Mesendoderm (in vitro differentiated cells): ENCODE measurements at places on chromosomes 5 and 9.

DNA sequence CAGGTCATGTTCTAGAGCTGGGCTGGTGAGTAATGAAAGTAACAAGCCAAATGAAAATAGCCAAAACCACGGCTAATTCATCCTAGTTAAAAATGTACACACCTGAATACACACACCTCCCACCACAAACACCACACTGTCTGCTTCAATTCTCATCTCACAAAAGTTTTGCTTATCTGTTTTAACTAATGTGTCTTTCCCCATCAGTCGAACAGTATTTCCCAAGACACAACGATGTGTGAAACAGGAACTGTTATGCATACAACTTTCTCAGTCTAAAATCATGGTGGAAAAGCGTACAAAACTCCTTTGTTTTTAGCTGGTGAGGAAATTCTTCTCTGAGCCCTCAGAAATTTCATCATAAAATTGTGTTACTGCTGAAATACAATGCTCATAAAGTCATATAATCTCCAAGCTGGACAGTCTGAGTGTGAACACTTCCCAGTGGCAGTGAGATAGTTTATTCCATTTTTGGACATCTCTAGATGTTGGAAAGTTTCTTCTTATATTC, 242.4 kb downstream of the EFNA5 start:
- no peak overlapping the region for H3K27ac ChIP-seq
- H3K4me3 ChIP-seq, result no peak overlapping the region
- no peaks in the 10 kb centered on the region for H3K4me1 ChIP-seq
- H3K36me3 ChIP-seq, result no peaks in the 10 kb centered on the region
- H3K27me3 ChIP-seq, result no peaks in the 10 kb centered on the region
- no peak for DNase-seq

DNA sequence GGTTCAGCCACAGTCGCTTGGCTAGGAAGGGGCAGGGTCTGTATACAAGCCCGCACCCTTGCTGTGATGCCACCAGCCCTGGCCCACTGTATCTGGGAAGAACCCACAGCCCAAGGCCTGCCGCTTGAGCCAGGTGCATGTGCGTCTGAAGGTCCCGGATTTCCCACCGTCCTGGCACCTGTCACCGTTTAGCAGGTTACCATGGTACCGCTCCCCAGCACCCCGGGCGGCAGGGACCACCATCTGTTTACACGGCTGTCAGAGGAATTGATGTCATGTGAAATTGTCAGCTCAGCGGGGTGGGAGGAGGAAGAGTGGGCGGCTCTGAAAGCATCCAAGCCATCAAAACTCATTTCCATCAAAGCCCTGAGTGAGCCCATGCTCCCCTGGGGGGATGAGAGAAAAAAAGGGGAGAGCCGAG, 92.7 kb downstream of the HRH2 start:
- H3K4me1 ChIP-seq, result no peaks in the 10 kb centered on the region
- H3K4me3 ChIP-seq, result no peak overlapping the region
- no peaks in the 10 kb centered on the region for H3K27me3 ChIP-seq
- H3K27ac ChIP-seq, result no peak overlapping the region
- no peaks in the 10 kb centered on the region for H3K36me3 ChIP-seq

DNA sequence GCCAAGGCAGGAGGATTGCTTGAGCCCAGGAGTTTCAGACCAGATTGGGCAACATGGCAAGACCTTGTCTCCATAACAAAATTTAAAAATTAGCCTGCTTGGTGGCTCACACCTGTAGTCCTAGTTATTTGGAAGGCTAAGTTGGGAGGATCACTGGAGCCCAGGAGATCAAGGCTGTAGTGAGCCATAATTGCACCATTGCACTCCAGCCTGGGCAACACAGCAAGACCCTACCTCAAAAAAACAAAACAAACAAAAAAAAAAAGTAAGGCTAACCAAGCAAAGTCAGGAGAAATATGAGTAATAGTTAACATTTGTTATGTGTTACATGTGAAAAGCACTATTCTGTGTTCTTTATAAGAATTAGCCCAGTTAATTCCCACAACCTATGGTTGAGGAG, 74.7 kb downstream of the FOXB2 start:
- no peak overlapping the region for H3K27ac ChIP-seq
- DNase-seq, result no peak
- H3K4me3 ChIP-seq, result no peak overlapping the region
- no peaks in the 10 kb centered on the region for H3K4me1 ChIP-seq
- no peaks in the 10 kb centered on the region for H3K36me3 ChIP-seq
- H3K27me3 ChIP-seq, result no peaks in the 10 kb centered on the region

DNA sequence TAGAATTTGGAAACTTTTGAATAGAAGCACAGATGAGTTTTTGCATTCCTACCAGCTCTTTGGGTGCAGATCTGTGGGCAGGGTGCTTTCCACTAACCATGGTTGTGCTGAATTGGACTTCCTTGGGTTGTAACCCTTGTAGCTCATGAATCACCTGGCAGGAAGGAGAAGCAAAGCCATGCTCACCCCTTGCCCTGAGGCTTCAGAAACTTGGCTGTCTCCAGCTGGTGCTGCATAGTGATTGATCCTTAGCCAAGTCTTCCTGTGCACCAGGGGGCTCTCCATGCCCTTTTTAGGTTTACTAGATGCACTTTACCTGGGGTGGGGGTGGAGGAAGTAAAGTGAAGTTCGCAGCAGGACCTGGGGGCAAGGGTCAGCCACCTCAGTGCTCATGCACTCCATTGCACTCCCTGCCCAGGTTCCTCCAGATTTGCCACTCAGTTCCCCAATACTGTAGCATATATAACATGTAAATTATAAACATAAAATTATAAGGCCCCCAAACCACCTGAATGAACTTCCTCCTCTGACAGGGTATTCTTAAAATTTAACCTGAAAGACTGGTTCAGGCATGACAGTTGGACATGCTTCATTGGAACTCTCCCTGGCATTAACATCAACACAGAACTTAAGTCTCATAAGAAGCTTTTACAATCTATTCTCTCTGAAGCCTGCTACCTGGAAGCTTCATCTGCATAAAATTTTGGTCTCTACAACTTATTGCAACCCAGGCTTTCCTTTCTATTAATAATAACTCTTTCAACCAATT, 25.8 kb upstream of the IFNA14 start:
- peak; percentile 14 for DNase-seq
- H3K4me1 ChIP-seq, result no peaks in the 10 kb centered on the region
- peaks cover 24% of the 10 kb centered on the region for H3K27me3 ChIP-seq
- H3K36me3 ChIP-seq, result no peaks in the 10 kb centered on the region
- no peak overlapping the region for H3K4me3 ChIP-seq

DNA sequence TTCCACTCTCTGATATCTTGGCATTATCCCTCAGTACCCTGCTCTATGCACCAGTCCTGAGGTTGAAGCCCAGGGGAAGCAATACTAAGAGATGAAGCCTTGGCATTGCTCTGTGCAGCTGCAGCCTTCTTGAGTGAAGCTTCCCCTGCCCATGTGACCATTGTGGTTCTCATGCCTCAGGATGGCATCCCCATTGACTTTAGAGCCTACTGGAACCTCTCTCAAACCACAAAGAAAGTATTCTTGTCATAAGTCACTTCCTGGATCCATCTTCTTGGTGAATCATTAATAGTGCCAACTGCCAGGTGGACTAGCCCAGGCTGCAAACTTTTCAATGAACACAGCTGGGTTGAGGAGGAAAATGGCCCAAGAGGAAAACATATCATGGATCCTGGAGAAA, 283.9 kb upstream of the RFX3 start:
- peaks cover 5% of the 10 kb centered on the region for H3K4me1 ChIP-seq
- no peaks in the 10 kb centered on the region for H3K27me3 ChIP-seq
- H3K36me3 ChIP-seq, result no peaks in the 10 kb centered on the region
- H3K4me3 ChIP-seq, result no peak overlapping the region

- peaks cover 7% of the 10 kb centered on the region for H3K4me1 ChIP-seq
- H3K27me3 ChIP-seq, result no peaks in the 10 kb centered on the region
- no peak overlapping the region for H3K4me3 ChIP-seq
Measured at GRCh38 chr9:98367371-98367900, 112.0 kb upstream of the TBC1D2 start.

GRCh38 chr5:137516251-137516797, 17.2 kb upstream of the SPOCK1 start:
- H3K4me3 ChIP-seq, result no peak overlapping the region
- H3K36me3 ChIP-seq, result no peaks in the 10 kb centered on the region
- DNase-seq, result peak; percentile 25
- no peak overlapping the region for H3K27ac ChIP-seq

DNA sequence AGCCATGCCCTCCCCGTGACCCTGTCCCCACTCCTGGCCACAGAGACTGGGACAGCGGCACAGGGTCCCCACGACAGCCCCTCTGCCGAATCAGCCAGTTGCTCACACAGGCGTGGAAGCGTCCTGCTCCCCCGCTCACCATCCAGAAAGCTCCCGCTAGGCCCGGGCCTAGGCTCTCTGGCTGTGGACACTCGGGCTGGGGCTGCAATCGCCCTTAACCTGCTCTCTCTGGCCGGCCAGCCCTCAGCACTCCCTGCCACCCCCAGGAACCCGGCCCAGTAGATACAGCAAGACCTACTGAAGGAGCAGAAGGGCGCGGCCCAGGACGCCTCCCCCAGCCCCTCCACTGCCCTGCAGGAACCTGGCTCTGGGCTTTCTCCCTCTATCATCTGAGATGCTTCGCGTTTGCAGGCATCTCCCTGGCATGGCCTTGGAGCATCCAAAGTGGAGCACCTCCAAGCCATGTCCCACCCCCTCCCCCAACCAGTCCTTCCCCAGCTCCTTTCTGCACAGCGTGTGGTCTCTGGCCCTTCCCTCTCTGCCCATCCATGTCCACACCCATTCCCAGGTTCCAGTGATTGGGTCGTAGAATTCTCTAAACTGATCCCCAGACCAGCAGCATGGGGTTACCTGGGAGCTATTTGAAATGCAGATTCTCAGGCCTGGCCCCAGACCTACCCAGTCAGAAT, 113.7 kb upstream of the LMX1B start:
- DNase-seq, result peak; percentile 48
- no peaks in the 10 kb centered on the region for H3K36me3 ChIP-seq
- no peaks in the 10 kb centered on the region for H3K27me3 ChIP-seq
- peak overlapping the region; percentile 29 for H3K4me3 ChIP-seq
- no peaks in the 10 kb centered on the region for H3K4me1 ChIP-seq

- H3K27ac ChIP-seq, result no peak overlapping the region
- H3K36me3 ChIP-seq, result no peaks in the 10 kb centered on the region
- peak; percentile 82 for DNase-seq
- H3K27me3 ChIP-seq, result no peaks in the 10 kb centered on the region
- peaks cover 3% of the 10 kb centered on the region for H3K4me1 ChIP-seq
- no peak overlapping the region for H3K4me3 ChIP-seq
Measured at GRCh38 chr5:98679963-98680362, 93.5 kb upstream of the RGMB start.

GRCh38 chr9:125146247-125146646, 2.9 kb upstream of the SCAI start:
- no peak overlapping the region for H3K27ac ChIP-seq
- H3K27me3 ChIP-seq, result no peaks in the 10 kb centered on the region
- H3K4me1 ChIP-seq, result peaks cover 2% of the 10 kb centered on the region
- H3K36me3 ChIP-seq, result peaks cover 10% of the 10 kb centered on the region
- H3K4me3 ChIP-seq, result no peak overlapping the region
- no peak for DNase-seq

GRCh38 chr5:18736051-18736398, 1101.8 kb downstream of the TAF11L14 start:
- no peak overlapping the region for H3K27ac ChIP-seq
- H3K4me1 ChIP-seq, result no peaks in the 10 kb centered on the region
- no peaks in the 10 kb centered on the region for H3K36me3 ChIP-seq

- H3K27me3 ChIP-seq, result no peaks in the 10 kb centered on the region
- no peak overlapping the region for H3K27ac ChIP-seq
- H3K36me3 ChIP-seq, result no peaks in the 10 kb centered on the region
- H3K4me1 ChIP-seq, result peaks cover 3% of the 10 kb centered on the region
- DNase-seq, result peak; percentile 32
Measured at GRCh38 chr5:15354021-15354420, 146.0 kb upstream of the FBXL7 start.

DNA sequence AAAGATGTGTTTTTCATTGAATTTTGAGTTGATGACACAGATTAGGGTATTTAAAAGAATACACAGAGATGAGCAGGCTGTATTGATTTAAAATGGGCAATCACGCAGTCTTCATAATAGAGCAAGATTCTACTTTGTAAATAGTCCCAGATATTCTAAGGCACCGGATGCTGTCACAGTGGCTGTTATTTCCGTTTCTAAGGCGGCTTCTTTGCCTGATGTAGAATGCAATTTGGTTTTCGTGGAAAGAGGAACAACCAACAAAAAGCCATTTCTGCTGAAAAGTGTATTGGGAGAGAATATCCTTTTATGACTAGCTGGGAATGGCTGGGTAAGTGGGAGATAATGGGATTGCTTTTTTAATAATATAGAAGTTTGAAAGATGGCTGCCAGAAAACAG, 17.5 kb downstream of the PRKACG start:
- no peak overlapping the region for H3K4me3 ChIP-seq
- DNase-seq, result no peak
- no peaks in the 10 kb centered on the region for H3K4me1 ChIP-seq
- H3K36me3 ChIP-seq, result no peaks in the 10 kb centered on the region

- H3K27me3 ChIP-seq, result no peaks in the 10 kb centered on the region
- H3K36me3 ChIP-seq, result no peaks in the 10 kb centered on the region
- peaks cover 8% of the 10 kb centered on the region for H3K4me1 ChIP-seq
- H3K27ac ChIP-seq, result no peak overlapping the region
- no peak for DNase-seq
Measured at GRCh38 chr9:20305452-20305851, 316.8 kb downstream of the MLLT3 start.

GRCh38 chr5:3825531-3826451, 230.2 kb downstream of the IRX1 start:
- peak; percentile 5 for DNase-seq
- H3K27me3 ChIP-seq, result no peaks in the 10 kb centered on the region
- H3K4me1 ChIP-seq, result no peaks in the 10 kb centered on the region
- no peak overlapping the region for H3K27ac ChIP-seq
- H3K36me3 ChIP-seq, result no peaks in the 10 kb centered on the region

- DNase-seq, result no peak
- no peak overlapping the region for H3K27ac ChIP-seq
- no peaks in the 10 kb centered on the region for H3K4me1 ChIP-seq
- H3K36me3 ChIP-seq, result no peaks in the 10 kb centered on the region
- H3K27me3 ChIP-seq, result no peaks in the 10 kb centered on the region
Measured at GRCh38 chr9:37350486-37351190, 71.9 kb upstream of the GRHPR start.

GRCh38 chr9:93565089-93565488, 11.3 kb upstream of the PHF2 start:
- no peak overlapping the region for H3K27ac ChIP-seq
- peaks cover 7% of the 10 kb centered on the region for H3K36me3 ChIP-seq
- H3K27me3 ChIP-seq, result no peaks in the 10 kb centered on the region
